Inflammatory macrophage (primary cell): ENCODE measurements at places on chromosomes 1 and 21.

DNA sequence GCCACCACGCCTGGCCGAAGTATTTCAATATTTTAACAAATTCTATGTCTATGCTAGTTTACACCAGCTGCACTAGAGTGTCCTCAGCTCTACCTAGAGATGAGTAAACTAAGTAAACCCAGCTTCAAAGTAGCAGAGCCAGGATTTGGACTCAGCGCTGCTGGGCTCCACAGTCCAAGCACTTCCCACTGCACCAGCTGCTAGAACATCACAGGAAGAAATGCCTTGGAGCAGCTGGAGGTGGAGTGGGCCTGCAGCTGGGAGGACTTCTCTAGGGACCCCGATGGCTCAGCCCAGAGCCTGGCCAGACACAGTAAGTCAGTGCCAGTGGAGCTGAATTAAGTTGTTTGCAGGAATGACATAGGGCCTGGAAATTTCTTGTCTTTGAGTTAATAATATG is 10.2 kb upstream of the SMIM12 start:
- no peak for DNase-seq

GRCh38 chr1:43975249-43975961 is 645 bp downstream of the ATP6V0B start:
- peak; percentile 93 for DNase-seq

- no peak for DNase-seq
These were observed 47.1 kb downstream of the C8A start for GRCh38 chr1:56901716-56902115.

GRCh38 chr21:21612466-21612865 is 614.3 kb downstream of the NCAM2 start:
- no peak for DNase-seq

GRCh38 chr1:111214074-111214801 is 13.3 kb upstream of the CHI3L2 start:
- no peak for DNase-seq

DNA sequence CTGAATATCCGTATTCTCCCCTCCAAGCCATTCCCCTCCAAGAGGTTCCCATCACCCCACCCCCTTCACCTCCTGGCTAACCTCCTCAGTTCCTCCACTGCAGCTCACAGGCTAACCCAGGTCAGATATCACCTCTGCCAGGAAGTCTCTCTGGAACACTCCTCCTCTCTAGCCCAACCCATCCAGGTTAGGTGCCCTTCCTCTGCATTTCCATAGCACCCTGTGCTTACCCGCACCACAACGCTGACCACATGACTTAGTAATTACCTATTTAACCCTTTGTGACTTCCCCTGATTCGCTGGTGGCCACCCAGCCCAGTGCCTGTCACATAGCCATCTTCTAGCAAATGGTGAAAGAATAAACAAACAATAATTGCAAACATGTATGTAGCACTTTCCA is 49.5 kb upstream of the IFFO2 start:
- no peak for DNase-seq

GRCh38 chr1:184162281-184162680 is 110.8 kb downstream of the TSEN15 start:
- DNase-seq, result no peak

- no peak for DNase-seq
These were observed 8.7 kb upstream of the LIN28A start for GRCh38 chr1:26401891-26402290.

- no peak for DNase-seq
These were observed 16.4 kb downstream of the CADM3 start for GRCh38 chr1:159187647-159188374.

GRCh38 chr1:8019229-8019620 is 6.9 kb downstream of the ERRFI1 start:
- DNase-seq, result no peak

GRCh38 chr1:16383888-16384287 is 16.8 kb downstream of the SZRD1 start:
- DNase-seq, result no peak

DNA sequence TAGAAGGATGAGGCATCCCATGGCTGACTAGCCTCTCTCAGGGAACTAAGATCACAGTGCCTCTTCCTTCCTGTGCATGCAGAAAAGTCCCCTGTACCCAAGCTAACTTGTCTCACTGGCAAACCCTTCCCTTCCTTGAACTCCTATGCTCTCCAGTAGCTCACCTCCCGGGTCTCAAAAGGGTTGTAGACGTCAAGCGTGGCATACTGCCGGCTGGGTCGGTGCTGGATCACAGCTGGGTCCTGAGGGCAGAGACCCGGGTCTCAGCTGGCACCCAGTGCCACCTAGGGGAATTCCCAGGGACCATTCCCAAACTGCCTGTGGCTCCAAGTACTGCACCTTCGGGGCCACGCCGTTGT is 688 bp downstream of the SCAMP3 start:
- DNase-seq, result no peak

GRCh38 chr1:110170766-110171733 is 20.8 kb downstream of the SLC6A17 start:
- no peak for DNase-seq

- no peak for DNase-seq
These were observed 9.4 kb upstream of the VAMP4 start for GRCh38 chr1:171751221-171751620.

- no peak for DNase-seq
These were observed 65.4 kb downstream of the UBIAD1 start for GRCh38 chr1:11338284-11338924.

DNA sequence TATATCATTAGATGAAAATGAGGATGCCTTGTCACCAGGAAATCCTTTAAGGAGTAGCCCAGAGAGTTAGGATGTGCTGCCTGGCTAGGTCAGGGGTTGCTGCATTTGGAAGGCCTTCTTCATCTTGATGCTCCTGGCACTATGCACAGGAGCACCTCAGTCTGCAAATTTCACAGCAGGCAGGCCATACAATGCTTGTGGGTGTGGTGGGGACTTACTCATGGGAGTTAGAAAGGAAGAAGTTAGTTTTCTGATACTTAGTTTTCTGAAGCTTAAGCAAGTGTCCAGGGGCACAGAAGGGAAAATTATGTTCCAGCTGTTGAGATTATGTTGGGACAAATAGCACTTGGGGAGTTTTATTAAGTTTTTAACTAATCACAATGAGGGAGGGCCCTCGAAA is 11.4 kb downstream of the HLX start:
- DNase-seq, result no peak

DNA sequence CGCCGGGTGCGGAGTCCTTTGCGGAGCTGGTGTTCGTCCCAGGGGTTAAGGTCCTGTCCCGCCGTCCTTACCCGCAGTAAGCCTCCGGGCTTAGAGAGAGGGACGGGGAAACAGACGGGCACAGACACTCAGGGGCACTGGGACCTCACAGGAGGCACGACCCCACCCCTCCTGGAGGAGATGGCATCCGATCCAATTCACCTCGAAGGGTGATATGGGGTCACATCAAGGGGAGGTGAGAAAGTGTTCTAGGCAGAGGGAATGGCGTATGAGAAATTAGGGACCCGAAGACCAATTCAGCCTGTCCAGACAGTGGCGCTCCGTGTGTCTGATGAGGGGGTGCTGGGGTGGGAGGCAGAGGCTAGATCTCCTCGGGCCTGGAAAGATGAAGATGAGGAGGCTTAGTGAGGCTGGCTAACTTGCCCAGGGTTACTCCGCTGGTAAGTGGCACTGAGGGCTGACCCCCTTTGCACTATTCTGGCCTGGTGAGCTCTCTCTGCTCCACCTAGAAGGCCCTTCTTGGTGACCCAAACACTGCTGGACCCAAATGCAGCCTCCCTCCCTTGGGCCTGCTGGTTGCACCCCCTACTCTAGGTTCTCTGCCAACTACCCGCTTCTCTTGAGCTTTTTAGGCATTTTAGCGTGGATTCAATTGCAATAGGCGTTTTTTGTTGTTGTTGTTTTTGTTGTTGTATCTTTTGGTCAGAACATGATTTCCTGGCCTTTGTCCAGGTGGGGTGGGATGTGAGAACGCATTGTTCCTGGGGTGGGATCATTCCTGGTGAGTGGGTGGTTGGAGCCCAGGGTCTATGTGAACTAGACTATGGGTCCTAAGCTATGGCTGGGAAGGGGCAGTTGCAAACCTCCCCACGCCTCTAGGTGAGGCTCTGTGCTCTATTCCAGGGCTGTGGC is 12.3 kb downstream of the BTBD19 start:
- no peak for DNase-seq

DNA sequence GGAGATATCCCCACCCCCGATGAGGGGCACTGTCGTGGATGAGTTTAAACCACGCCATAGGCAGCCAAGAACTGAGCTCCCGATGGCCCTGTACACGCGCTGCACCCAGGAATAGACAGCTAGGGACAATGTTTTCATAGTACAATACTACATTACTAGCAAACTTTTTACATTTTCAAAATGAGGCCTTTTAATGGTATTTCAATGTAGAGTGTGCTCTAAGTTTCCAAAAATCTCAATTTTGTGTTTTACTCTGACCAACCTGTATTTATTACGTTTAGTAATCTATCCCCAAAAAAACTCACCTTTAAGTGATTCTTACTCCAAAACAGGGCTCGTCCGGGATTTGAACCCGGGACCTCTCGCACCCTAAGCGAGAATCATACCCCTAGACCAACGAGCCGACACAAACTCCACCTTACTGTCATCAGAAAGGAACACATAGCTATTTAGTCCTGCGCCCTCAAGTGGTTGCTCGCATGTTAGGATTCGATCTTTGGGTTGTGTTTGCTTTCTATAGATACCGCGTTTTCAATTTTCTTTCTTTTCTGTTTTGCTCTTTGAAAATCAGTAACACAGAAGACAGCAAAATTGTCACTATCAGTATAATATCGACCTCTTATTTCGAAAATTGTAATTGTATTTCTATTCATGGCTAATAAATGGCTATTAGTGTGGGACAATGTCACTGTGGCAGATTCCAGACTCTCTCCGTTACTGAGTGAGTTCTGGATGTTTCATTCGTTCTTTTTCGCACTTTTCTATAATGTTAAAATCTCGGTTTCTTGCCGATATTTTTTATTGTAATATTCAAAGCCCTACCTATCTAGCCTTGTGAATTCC is 6.4 kb upstream of the MPZL1 start:
- peak; percentile 92 for DNase-seq

DNA sequence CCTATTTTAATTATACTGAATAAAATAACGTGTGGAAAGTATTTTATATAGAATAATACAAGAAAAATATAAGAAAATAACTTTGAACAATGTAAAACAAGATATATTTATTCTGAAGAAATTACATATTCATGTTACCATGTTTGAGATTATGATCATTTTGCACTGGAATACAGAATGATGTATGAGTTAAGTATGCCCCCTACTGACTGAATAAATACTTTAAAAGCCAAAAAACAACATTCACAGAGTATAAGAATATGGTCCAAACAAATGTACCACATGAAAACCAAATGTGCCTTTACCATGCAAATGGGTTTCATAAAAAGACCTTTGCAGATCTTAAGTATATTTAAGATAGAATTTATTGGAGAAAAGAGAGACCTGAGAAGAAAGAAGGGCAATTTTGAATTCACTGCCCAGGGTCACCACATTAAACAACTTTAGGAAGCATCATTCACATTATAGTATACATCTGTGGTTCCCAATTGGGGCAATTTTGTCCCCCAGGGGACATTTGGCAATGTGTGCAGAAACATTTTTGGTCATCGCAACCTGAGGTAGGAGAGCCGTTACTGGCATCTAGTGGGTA is 136.6 kb upstream of the GFI1 start:
- DNase-seq, result no peak
